Left kidney (tissue), 8 donors: ENCODE measurements at places on chromosomes 2 and 18. TPM values are rescaled to one million over a fixed set of nuclear protein-coding genes. Genes with fewer than 3 reads are reported as not detected.

Gene TMEM182
- polyA plus RNA-seq: 8.2 TPM

Gene CLEC4F
- polyA plus RNA-seq: 0.12 TPM

Gene CPO
- 1.7 TPM for polyA plus RNA-seq

Gene LYPD6B
- polyA plus RNA-seq: 37.2 TPM

- DNase-seq: no peak
These were observed 14.9 kb upstream of the ITPRID2 start for GRCh38 chr2:181876614-181877063.

DNA sequence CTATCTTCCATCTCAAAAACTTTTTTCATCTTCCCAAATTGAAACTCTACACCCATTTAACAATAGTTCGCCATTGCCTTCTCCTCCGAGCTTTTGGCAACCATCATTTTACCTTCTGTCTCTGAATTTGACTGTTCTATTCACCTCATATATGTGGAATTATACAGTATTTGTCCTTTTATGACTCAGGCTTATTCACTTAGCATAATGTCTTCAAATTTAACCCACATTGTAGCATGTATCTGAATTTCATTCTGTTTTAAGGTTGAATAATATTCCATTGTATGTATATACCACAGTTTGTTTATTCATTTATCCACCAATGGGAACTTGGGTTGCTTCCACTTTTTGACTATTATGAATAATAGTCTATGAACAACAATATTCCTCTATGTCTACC is 233.9 kb downstream of the GPD2 start:
- DNase-seq: no peak

GRCh38 chr2:12557688-12558087 is 159.0 kb upstream of the TRIB2 start:
- no peak for DNase-seq

DNA sequence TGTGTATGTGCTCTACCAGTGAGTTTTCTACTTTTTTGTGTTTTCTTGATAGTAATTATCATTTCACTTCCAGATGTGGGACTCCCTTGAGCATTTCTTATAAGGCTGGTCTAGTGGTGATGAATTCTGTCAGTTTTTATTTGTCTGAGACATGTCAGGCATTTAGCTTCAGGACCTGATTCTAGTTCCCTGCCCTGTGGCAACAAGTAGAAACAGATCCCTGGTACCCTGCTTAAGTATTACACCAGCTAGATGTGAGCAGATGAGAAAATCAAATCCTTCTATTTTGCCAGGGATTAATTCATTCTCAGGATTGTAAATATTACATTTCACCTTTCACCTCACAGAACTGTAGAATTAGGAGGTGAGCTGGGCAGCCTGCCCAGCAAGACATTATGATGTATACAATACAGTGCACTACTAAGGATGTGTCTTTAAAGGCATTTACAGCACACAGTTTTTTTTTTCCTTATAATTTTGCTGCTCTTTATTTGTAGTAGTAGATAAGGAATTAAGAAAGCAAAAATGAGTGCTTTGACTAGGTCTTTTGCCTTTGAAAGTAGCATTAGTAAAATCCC is 35.1 kb downstream of the GALM start:
- DNase-seq: no peak

DNA sequence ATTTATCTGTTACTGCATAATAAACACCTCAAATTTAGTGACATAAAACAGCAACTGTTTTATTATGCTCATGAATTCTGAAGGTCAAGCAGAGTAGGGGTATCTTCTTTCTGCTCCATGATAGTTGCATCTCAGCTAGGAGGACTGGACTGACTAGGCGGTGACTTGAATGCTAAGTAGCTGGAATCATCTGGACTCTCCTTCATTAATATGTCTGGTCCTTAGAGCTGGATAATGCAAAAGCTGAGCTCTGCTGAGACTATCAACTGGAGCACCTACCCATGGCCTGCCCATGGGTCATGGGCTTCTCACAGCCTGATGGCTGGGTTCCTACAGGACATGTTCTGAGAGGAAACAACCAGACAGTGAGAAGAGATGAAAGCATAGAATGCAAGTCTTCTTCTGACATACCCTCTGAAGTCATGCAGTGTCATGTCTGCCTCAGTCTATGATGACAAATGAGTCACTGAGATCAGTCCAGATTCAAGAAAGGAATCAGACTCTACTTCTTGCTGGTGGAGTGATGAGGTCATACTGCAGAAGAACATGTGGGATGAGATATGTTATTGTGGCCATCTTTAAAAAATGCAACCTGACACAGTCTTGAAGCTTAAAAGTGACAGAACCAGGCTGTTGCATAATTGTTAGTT is 174.2 kb upstream of the OSR1 start:
- no peak for DNase-seq

DNA sequence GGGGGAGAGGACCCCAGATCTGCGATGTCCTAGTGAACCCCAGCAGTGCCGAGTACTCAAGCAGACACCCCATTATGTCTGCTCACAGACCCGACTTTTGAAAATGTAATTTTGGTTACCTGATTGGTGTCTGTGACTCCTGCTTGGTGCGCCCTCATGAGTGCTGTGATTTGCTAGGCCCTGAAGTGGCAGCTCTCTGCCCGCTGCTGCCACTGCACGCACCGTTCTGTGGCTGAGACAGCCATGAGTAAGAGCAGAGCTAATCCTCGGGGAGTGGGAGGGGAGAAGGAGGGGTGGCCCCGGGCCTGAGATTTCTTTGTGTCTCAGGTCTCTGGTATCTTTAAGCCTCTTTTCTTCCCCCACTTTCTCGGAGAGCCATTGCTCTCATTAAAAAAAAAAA is 18.2 kb downstream of the FHOD3 start:
- no peak for DNase-seq

- DNase-seq: no peak
These were observed 32.5 kb downstream of the EEF1B2 start for GRCh38 chr2:206192157-206192556.

DNA sequence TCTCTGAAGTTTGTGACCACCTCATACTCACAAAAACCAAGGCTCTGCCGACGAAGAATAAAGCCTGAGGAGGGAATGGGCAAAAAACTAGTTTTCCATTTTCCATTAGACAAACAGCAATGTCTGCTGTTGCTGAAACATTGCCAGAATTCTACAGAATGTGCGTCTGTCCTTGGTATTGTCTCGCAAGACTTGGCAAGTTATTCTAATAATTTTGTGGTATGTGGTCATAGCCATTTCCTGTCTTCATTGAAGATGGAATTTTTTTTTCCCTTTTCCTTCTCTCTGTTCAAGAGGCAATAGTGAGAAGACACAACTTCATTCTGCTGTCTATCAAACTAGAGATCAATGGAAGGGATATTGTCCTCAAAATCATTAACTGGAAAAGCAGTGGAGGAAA is 296.1 kb downstream of the RND3 start:
- no peak for DNase-seq

DNA sequence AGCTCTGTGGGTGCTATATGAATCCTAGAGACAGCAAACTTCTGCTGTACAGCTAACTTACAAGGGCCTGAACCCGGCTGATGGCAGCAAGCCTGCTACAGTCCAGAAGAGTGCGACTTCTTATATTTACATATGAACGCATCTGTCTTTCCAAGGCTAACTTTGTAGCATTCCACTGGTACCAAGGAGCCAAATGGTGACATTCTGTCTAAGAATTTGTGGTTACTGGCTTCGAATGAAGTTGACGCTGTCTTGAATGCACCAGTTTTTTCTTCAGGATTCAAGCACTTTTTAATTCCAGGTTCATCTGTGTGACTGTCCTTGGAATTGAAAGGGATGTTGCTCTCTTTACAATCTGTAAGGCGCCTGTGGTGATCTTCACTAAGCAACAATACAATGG is 42.4 kb downstream of the THUMPD2 start:
- DNase-seq: no peak
